ENCODE measurements at places on chromosomes 13 and 19. TPM values are rescaled to one million over a fixed set of nuclear protein-coding genes. Genes with fewer than 3 reads are reported as not detected.
A peak's percentile ranks its signal among the peaks of the same experiment; 100 is the strongest.

Gene FFAR2
- total RNA-seq, result not detected

DNA sequence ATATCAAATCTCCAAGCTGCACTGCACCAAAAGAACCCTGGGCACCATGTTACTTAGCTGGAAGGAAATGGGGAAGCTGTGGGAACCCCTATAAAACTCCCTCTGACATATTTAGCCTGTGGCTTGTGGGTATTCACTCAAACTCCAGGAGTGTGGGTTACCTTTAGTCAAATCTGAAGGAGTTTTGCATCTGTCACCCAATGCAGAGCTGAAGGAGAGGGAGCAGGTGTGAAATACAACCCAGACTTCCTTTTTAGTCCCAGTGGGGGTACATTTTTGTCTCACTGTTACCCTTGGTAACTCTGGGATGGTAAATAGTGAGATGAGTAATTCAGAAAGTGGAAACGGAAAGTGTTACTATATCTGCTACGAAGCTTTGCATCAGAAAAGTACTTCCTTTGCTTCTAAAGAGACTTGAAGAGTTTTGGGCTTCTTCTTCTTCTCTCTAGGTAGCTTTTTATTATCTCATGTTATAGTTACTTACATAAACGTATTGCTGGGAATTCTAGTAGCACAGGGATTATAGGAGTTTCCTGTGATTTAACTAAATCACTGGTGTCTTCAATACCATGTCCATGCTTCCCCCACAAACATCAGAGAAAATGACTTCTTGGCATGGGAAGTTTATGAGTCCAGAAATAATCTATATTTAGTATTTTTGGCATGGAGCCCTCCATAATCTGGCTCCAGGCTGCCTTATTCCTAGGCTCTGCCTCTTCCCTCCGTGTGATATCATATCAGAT, 105.9 kb downstream of the AKAP11 start:
- H3K27ac ChIP-seq, result peak overlapping the region; percentile 92
- H3K4me3 ChIP-seq, result peak overlapping the region; percentile 30
- peaks cover 2% of the 10 kb centered on the region for H3K36me3 ChIP-seq
- H3K27me3 ChIP-seq, result no peaks in the 10 kb centered on the region

Gene OSCAR
- 0.59 TPM for total RNA-seq

Gene ACTMAP
- 14.1 TPM for total RNA-seq
